Right cardiac atrium (tissue), 5 donors: ENCODE measurements at places on chromosomes 12 and 14. TPM values are rescaled to one million over a fixed set of nuclear protein-coding genes. Genes with fewer than 3 reads are reported as not detected.

- DNase-seq = no peak
These were observed 26.8 kb downstream of the AMN start for GRCh38 chr14:102949062-102949800.

DNA sequence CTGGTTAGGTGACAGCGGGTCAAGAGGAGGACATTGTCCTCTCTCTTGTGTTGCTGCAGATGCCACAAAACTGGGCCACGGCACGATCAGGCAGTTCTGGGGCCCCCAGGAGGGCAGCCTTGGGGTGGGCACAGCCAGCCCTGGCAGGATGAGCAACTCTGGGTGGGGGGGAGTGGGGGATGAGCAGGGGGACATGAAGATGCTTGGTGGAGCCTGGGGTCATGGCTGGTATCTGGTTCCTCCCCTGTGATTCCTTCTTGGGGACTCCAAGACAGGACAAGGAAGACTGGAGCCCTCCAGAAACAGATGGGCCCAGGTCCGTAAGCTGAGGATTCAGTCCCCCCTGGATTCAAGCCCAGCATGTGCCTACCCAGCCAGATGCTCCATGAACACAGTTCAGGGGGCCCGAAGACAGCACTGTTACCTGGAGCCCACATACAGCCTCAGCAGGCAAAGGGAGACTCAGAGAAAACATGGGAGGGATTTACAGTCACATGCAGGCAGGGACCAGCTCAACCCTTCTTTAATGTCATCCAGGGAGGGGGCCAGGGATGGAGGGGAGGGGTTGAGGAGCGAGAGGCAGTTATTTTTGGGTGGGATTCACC, 10.4 kb downstream of the SERPINA1 start:
- DNase-seq = no peak

DNA sequence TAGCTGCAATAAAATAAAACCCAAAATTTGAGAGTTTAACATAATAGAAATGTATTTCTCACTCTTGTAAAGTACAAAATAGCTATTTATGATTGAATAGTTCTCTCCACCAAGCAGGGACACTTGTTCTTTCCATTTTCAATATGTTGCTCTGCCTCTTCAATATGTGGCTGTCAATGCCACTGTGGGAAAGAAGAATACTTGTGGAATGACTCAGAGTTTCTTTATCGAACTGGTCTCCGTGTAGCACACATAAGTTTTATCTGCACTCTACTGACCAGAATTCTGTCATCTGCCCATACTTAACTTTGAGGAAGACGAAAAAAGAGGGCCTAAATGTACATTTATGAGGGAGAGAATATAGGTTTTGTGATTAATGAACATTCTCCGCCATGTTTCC, 256.9 kb downstream of the ATXN7L3B start:
- DNase-seq = no peak

- no peak for DNase-seq
These were observed 59.3 kb downstream of the DNAI7 start for GRCh38 chr12:25135531-25136154.

Gene GNB3
- 4.3 TPM for total RNA-seq

Gene CACNA2D4
- 3.0 TPM for total RNA-seq

Gene MEG3
- 25.7 TPM for total RNA-seq

Gene TAS2R42
- total RNA-seq = not detected

Gene LRRC10
- 3.2 TPM for total RNA-seq

DNA sequence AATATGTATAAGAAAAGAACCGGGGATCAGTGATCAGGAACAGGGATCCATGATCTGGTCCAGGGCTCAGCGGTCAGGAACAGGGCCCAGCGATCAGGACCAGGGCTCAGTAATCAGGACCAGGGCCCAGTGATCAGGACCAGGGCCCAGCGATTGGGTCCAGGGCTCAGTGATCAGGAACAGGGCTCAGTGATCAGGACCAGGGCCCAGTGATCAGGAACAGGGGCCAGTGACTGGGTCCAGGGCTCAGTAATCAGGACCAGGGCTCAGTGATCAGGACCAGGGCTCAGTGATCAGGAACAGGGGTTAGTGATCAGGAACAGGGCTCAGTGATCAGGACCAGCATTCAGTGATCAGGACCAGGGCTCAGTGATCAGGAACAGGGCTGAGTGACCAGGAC, 56.3 kb downstream of the TMEM121 start:
- no peak for DNase-seq

DNA sequence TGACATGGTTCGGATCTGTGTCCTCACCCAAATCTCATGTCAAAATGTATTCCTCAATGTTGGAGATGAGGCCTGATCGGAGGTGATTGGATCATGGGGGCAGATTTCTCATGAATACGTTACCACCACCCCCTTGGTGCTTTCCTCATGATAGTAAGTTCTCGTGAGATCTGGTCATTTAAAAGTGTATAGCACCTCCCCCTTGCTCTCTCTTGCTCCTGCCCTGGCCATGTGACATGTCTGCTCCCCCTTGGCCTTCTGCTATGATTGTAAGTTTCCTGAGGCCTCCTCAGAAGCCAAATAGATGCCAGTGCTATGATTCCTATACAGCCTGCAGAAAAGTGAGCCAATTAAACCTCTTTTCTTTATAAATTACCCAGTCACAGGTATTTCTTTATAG, 7.1 kb downstream of the OR6C68 start:
- no peak for DNase-seq

Gene HCAR3
- total RNA-seq = not detected

DNA sequence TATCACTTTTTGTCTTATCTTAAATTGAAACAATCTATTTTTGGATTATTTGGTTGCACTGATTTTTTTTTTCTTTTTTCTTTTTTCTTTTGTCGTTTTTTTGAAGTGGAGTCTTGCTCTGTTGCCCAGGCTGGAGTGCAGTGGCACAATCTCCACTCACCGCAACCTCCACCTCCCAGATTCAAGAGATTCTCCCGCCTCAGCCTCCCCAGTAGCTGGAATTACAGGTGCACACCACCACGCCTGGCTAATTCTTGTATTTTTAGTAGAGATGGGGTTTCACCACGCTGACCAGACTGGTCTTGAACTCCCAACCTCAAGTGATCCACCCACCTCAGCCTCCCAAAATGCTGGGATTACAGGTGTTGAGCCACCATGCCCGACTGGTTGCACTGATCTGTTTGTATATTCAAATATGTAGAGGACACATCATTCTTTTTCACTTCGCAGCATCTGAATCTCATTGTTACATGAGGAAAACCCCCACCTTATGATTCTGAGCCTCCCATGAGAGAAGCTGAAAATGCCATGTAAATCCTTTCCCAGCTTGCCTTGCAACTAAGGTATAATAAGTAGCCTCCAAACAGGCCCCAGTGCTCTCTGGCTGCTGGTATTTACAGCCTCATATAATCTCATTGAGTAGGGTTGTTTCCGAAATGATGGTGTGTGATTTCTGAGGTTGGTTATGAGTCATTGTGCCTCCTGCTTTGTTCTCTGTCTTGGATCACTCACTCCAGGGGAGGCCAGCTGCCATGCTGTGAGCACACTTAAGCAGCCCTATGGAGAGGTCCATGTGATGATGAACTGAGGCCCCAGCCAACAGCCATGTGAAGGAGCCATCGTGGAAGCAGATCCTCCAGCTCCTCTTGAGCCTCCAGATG, 5.2 kb upstream of the HSP90B1 start:
- no peak for DNase-seq

GRCh38 chr14:104688505-104689108, 811 bp upstream of the INF2 start:
- DNase-seq = peak; percentile 82

Gene SLC8A3
- not detected for total RNA-seq

- DNase-seq = no peak
These were observed 118.6 kb downstream of the SMOC1 start for GRCh38 chr14:69997849-69998248.

DNA sequence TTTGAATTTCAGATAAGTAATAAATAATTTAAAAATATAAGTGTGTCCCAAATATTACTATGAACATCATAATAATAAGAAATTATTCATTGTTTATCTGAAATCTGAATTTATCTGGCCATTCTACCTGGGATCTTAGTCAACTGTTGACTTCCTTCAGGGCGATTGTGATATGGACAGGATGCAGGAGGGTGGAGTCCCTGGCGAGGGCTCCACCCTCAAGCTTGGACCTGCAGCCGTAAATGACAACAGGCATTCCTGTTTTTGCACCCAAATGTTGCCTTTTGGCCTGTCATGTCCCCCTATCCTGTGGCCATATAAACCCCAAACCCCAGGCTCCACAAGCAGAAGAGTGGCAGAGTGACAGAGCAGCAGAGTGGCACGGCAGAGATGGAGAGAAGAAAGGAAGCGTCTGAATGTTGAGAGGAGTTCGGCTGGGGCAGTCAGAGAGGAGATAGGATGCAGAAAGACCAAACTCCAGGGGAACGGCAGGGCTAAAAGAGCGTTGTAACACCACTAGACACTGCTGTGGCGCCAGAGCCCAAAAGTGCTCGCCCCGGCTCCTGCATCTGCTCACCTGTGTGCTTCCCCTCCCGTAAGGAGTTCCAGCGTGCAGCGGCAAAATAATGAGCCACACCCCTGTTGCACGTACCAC, 39.4 kb upstream of the FUT8 start:
- DNase-seq = no peak

GRCh38 chr12:63941166-63941800, 96.8 kb downstream of the SRGAP1 start:
- DNase-seq = no peak

Gene FKBP11
- total RNA-seq = 14.8 TPM

DNA sequence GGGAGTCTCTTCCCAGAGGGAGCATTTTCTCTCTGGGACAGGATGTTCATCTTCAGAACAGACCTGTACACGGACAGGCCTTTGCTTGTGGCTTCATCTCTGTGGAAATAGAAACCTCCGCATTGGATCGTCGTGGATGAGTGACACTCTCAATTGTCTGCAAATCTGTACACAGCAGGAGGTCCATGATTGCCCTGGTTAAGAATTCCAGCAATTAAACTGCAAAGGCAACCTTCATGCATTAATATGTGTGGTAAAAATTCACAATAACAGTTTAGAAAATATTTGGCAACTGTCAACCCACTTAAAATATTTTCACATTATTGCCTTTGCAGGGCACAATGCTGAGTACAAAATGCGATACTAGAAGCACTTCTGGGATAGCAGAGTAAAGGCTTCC, 149.8 kb upstream of the SFSWAP start:
- DNase-seq = no peak

Gene CCDC177
- not detected for total RNA-seq

DNA sequence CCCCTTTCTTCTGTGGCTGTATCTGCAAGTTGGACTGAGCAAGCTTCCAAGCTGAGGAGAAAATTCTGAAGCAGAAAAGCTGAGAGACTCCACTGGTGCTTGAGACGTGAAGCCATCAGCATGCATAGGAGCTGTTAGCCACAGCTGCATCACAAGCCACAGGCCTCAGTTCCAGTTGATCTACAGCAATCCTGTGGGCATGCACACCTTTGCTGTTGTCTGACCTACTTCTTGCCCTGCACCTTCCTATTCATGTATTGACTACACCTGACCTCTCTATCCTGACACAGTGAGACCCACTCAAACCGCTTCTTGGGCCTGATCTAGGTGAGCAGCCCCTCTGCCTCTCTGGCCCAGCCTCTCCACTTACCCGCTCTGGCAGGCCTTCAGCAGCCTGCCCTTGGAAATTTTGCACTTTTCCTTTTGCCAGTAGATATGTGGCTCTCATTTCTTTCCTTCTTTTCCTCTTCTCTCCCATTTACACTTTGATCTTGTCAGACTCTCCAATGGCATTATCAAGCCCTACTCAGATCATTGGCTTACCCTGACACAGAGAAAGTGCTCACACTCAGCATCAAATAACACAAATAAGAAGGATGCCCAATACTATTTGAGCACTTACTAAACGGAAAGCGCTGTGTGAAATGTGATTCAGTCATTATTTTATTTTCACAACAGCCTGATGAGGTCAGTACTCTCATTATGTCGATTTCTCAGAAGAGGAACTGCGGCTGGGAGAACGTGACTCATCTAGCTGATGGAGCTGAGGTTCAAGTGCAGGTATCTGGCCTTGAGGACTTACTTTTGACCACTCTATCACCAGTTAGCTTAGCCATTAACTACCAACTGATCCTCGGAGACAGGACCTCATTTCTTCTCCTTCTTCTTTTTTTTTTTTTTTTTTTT, 21.9 kb upstream of the PTGR2 start:
- DNase-seq = no peak

DNA sequence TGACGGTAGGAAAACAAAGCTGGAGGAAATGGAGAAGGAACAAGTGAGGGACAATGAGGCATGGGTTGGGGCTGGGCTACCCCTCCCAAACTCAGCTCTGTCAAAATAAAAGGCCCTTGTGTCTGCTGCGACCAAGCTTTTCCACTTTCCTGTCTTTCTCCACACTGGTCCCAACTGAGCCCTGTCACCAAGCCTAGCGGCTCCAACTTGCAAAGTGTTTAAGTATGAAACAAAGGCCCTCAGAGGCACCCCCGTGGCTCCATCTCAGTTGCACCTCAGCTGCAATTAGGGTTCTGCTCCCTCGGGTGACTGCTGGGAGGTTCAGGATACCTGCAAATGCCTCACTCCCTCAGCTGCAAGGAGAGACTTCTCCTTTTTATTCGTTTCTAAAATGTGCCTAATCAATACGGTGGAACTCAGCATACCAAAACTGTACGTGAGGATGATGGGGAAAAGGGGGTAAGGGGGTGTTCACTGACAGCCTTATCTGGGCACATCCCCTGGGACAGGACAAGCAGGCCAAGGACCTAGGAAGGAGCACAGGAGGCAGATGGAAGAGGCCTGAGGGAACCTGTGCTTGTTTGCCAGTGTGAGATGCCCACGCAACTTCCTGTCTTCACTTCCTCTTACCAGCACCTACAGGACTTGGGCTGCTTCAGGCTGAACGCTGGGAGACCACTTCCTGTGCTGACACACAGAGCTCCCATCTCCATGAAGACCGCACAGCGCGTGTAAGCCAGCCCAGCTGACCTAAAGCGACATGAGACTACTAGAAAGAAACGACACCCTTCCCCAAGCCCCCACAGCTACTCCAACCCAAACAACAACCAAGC, 8.9 kb downstream of the VAMP1 start:
- no peak for DNase-seq

- DNase-seq = no peak
These were observed 8.7 kb downstream of the TBC1D15 start for GRCh38 chr12:71848212-71848611.

Gene COX14
- 191 TPM for total RNA-seq

- DNase-seq = no peak
These were observed 5.9 kb downstream of the NXPH4 start for GRCh38 chr12:57222286-57223190.

Gene OVCH1
- total RNA-seq = 0.11 TPM

DNA sequence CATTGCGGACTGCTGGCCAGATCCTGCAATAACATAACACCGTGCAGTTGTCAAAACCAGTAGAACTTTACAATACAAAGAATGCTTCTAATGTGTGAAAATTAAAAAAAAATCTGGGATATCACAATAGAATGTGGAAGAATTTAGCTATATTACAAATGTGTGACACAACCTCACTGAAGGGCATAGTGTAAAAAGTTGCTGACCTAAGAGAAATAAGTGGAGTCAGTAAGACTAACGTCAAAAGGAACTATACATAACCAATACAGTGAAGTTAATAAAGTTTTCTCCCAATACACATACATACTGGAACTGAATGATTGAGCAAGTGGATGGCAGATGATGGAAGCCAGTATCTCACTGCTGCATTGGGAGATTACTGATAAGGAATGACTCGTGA, 12.4 kb downstream of the OR6C74 start:
- DNase-seq = no peak

Gene KIF26A
- total RNA-seq = 9.7 TPM

Gene SMOC1
- 24.1 TPM for total RNA-seq
